ENCODE measurements at places on chromosomes 5 and 9.

GRCh38 chr9:91332546-91333231 lies 29.0 kb downstream of the AUH start:
- DNase-seq, result no peak

GRCh38 chr5:171175746-171176145 lies 133.3 kb upstream of the TLX3 start:
- DNase-seq, result no peak

DNA sequence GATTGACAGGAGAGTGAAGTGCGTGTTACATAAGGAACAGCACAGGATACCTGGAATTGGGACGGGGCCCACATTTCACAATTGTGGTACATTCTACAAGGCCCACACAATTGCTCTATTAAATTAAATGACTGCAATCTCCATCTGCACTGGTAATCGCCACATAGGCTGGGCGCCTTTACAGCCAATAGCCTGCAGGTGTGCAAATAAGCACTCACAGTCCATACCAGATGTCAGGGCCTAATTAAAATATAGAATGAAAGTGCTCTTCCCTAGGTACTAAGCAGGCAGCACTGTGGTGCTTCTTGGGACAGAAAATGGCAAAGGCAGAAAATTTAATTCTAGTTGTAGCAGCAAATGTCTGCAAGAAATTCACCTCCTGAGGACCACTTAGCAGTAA lies 82.7 kb downstream of the ATP10B start:
- no peak for DNase-seq

GRCh38 chr5:165735388-165735787 lies 2230.0 kb downstream of the MAT2B start:
- DNase-seq, result no peak

- DNase-seq, result no peak
Observed at GRCh38 chr9:33164138-33164809, 2.9 kb downstream of the B4GALT1 start.

GRCh38 chr9:127154390-127155191 lies 32.2 kb upstream of the ANGPTL2 start:
- peak; percentile 75 for DNase-seq

DNA sequence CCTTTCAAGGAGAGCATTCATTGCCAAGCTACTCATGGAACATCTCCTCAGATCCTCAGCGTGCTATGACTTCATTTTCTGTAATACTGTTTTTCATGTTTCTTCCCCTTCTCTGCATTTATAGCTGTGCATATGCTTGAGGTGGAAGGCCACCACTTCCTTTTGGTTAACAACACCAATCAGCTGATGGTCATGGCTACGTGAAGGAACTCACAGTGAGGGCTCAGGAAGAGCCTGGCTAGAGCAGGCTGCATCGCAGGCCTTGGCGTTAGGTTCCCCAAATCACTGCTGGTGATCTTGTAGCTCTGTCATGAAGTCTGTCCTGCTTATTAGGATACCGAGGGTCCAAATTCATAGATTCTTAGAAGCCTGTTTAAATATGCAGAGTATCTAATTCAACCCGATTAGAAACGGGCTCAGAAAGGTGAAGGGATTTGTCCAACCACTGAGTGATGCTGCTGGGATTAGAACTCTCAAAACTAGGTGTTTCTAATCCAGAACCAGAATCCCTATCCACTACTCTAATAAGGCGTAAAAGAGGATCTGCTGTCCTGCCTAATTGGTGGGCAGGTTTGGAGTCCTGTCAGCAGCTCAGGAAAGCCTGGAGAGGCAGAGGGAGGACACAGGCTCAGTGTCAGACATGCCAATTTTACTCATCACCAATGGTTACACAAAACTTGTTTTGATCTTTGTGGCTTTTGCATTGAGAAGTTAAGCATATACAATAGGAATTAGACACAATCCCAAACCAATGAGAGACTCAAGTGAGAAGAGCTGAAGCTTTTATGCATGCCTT lies 7.5 kb downstream of the SYK start:
- no peak for DNase-seq

DNA sequence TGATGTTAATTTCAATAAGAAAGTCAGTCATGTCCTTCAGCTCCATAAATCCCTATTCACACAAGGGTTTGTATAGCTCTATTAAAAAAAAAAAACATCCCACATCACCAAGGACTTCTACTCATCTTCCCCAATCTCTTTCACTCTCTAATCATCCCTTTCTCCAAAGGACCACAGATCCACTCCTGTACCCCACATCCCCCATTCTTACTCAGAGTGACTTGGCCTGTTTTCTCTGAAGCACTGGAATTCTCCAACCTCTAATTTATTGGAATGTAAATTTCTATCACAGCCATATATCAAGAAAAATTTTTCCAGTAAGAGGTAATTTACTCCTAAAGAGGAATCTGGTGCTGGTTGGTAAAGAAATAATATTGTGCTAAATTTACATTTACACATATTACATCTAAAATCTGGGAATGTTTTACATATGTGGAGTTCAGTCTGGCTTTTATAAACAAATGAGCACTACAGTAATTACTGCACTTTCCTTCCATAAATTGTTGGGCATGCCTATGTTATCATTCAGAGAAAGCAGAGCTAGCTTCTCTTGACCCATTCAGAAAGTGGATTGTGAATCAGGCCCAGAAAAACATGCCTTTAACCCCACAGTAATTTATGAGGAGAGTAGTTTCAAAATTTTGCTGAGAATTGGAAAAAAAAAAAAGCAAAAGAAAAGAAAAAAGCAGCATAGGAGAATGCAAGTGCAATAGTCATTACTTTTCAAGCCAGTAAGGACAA lies 399.5 kb upstream of the TNC start:
- DNase-seq, result peak; percentile 55

DNA sequence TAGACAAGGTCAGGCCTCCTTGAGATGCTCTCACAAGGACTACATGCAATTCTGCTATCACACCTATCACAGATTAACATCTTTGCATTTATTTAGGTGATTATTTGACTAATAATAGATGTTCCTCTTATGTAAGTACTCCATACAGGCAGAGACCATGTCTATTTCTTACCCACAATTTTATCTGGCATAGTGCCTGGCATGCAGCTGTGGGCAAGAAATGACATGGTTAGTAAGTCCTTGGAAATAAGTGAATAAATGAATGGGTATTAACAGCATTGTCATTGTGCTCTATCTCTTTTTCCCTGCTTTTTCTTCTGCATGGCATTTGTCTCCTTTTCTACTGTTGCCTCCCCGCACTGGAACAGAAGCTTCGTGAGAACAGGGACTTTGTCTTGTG lies 49.4 kb downstream of the SLC22A5 start:
- no peak for DNase-seq

DNA sequence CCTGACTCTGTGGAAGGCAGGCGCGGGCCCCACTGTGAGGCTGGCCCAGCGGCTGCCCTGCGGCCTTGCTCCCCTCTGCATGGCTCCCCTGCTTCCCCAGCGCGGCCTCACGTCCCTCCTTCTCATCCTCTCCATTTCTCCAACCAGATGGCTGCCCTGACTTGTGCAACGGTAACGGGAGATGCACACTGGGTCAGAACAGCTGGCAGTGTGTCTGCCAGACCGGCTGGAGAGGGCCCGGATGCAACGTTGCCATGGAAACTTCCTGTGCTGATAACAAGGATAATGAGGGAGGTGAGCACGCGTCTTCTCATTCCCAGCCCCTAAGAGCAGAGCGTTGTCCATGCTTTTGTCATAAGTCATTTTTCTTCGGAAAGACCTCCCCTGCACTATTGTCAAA lies 129.0 kb upstream of the WWC1 start:
- DNase-seq, result no peak

- no peak for DNase-seq
Observed at GRCh38 chr5:144566747-144567420, 396.2 kb downstream of the KCTD16 start.

DNA sequence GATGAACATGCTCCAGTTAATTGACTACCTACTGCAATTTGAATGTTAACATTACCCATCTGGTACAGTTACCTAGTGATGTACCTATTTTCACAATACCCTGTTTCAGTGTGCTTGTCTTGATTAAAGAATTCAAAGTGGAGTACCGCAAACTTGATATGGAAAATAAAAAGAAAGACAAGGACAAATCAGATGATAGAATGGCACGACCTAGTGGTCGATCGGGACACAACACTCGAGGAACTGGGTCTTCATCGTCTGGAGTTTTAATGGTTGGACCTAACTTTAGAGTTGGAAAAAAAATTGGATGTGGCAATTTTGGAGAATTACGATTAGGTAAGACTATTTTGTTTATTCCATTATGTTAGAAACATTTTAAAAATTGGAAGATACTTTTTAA lies 33.5 kb downstream of the CSNK1G3 start:
- DNase-seq, result no peak

DNA sequence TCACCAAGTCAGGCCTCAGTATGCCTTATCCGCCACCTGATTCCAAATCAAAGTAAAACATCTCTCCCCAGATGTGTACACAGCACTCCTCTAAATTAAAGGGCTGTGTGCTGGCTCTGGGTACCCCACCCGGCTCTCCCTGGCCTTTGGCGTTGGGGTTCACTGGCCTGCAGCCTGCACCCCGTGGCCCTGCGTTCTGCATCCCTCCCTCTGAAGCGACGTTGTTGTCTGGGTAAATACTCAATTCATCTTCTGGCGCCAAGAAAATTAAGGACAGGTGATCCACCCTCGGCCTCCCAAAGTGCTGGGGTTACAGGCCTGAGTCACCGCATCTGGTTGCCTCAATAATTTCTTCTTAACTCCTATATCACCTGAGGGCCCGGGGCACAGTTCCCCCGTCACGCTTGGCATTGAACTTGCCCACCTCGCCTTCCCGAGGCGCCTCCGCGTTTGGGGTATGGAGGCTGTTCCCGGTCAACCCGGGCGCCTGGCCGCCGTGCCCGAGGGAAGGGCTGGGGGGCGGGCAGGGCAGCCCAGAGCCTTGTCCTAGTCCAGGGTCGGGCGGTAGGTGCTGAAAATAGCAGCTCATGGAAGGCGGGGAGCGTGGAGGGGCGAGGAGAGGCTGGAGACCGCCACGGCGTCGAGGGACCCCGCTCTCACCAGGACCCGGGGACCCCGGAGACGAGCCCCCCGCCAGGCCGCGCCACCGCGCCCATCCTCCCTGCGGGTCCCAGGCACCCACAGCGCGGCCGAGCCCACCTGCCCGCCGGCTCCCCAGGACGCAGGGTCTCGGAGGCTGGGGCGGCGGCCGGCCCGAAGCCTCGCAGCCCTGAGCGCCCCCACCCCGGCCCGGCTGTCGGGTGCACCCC lies 531 bp downstream of the ABO start:
- no peak for DNase-seq

DNA sequence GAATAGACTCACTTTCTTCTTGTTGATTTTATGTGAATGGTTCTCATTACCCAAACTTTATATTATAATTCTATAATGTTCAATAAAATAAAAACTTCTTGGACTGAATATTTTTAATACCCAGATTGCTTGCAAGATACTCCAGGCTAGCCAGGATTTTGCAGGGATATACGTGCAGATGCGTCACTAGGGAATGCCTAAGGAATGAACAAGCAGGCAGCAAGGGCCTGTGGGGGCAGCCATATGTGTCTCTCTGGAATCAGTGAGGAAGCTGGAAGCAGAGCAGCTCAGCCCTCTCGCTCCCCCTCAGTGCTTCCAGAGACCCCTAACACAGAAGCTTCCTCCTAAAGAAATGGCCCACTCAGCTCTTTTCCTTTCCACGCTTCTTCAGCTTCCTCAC lies 457.4 kb downstream of the CCDC171 start:
- DNase-seq, result no peak

- DNase-seq, result no peak
Observed at GRCh38 chr5:74530326-74531050, 110.0 kb downstream of the ENC1 start.

- no peak for DNase-seq
Observed at GRCh38 chr9:107106416-107106815, 176.7 kb upstream of the RAD23B start.

- no peak for DNase-seq
Observed at GRCh38 chr5:97163360-97163764, 19.7 kb downstream of the RIOK2 start.

DNA sequence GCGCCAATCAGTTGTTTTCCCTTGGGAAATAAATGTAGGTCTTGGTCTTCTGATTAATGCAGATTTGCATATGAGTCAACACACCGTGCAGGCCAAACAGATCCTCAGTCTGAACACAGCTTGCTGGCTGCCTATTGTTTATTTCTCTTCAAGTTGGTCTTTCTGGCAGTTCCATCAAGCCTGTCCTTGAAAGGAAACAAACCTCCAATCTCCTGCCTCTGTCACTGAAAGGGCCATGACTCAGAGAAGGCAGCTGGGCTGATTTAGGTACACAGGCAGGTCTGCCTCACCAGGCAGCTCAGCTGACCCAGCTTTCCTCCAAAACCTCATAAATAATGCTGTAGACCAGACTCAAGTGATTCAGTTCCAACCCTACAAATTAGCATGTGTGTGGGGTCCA lies 175.9 kb downstream of the MAN2A1 start:
- peak; percentile 77 for DNase-seq

DNA sequence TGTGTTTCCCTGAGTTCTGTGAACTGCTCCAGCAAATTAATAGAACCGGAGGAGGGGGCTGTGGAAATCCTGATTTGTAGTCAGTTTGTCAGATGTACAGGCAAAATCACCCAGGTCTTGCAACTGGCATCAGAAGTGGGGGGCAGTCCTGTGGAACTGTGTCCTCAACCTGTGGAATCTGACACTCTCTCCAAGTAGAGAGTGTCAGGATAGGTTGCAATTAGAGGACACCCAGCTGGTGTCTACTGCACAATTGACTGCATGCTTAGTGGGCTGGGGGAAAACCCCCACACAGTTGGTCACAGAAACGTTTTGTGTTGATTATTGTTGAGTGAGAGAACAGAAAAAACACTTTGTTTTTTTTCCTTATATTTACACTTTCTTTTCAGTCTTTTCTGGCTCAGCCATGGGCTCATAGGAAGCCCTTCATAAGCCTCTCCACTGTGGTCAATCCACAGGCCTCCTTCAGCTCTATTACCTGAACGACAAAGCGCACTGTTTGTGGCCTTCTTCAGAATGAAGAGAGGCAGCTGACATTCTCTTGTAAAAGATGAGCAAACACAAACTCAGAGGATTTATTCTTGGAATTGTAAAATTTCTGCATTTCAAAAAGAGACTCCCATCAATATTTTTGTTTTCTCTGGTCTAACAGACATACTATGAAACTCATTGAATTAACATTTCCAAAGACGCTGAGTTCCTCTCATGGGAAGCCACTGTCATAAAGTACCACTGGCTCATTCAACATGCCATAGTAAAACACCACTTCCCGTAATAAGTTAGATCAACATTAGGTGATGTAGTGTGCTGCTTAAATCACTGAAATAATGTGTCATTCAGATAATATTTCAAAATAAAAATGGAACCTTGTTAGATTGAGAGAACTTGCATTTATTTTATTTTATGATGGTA lies 348.9 kb upstream of the RFX3 start:
- DNase-seq, result no peak

GRCh38 chr5:127766676-127767335 lies 63.6 kb downstream of the CCDC192 start:
- DNase-seq, result no peak

Measured in AG09309 (cell line).